HepG2 (cell line): ENCODE measurements at places on chromosomes 6 and 20. TPM values are rescaled to one million over a fixed set of nuclear protein-coding genes. Genes with fewer than 3 reads are reported as not detected.
A peak's percentile ranks its signal among the peaks of the same experiment; 100 is the strongest.

MATN4 gene
- total RNA-seq: not detected in 2 replicates

MRAP2 gene
- total RNA-seq: 3.5 and 3.8 TPM in 2 replicates

FLOT1 gene
- 77.8 and 82.3 TPM in 2 replicates for total RNA-seq

SYNDIG1 gene
- not detected in 2 replicates for total RNA-seq

PI3 gene
- total RNA-seq: 0.22 TPM in 1 of 2 replicates, not detected in the other

PAX1 gene
- not detected in 2 replicates for total RNA-seq

GRCh38 chr6:107132330-107132954 lies 17.1 kb upstream of the BEND3 start:
- H3K27me3 ChIP-seq: no peaks in the 10 kb centered on the region
- no peak overlapping the region for H3K4me3 ChIP-seq
- H3K27ac ChIP-seq: no peak overlapping the region
- H3K4me1 ChIP-seq: peaks cover 42% of the 10 kb centered on the region
- DNase-seq: peak; percentile 46

- H3K36me3 ChIP-seq: no peaks in the 10 kb centered on the region
- H3K27ac ChIP-seq: no peak overlapping the region
- no peaks in the 10 kb centered on the region for H3K27me3 ChIP-seq
Observed at GRCh38 chr20:37630166-37630565, 63.7 kb upstream of the CTNNBL1 start.

- H3K4me1 ChIP-seq: peaks cover 31% of the 10 kb centered on the region
- H3K27me3 ChIP-seq: peaks cover 11% of the 10 kb centered on the region
- no peak overlapping the region for H3K27ac ChIP-seq
Observed at GRCh38 chr6:41470029-41470330, 76.2 kb upstream of the FOXP4 start.

DNA sequence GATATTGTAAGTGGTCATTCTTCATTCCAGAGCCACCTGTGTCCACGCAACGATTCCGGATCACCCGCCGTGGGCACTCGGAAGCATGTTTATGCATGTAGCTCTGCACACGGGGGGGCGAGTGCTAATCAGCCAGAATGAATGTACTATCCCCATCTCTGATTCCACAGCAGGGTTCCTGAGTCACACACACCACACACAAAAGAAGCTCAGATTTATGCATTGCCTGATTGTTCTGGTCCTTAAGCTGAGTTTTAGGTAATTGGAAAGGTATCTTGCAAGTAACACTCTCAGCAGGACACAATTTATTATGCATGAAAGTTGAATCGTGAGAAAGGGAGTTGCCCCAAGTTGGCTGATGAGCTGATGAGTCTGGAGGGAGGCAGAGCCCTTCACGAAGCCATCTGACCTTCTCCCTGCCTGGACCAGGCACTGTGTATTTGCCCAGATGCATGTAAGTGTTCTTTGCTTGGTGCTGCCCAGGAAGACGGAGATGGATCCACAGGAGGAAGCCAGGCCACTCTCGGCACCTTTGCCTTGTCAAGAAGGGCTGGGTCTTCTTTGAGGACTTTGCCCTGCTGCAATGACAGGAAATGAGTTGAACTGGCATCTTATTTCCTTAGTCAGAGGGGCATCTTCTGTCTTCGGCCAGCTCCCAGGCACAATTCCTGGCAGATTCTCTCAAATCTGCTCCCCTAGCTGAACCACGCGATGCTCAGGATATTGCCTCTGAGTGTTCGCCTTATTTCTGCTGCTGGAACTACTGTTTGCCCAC lies 141.1 kb downstream of the SYNDIG1 start:
- H3K27me3 ChIP-seq: peaks cover 17% of the 10 kb centered on the region; the same call in 2 of the 3 replicates
- no peaks in the 10 kb centered on the region for H3K4me1 ChIP-seq
- no peaks in the 10 kb centered on the region for H3K36me3 ChIP-seq
- no peak overlapping the region for H3K4me3 ChIP-seq

DNA sequence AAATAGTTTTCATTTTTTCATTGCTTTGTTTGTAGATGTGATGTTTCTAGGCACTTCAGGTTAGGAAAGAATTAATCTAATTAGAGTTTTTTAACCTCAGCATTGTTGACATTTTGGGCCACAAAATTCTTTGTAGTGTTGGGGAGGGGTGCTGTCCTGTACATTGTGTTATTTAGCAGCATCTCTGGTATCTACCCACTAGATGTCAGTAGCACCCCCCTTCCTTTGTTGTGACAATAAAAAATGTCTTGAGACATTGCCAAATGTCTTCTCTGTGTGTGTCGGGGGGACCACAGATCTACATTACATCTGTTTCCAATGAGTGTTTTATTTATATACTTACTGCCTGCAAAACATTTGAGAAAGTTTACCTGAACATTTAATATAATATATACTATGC lies 45.6 kb downstream of the EYA4 start:
- no peaks in the 10 kb centered on the region for H3K4me1 ChIP-seq
- no peak overlapping the region for H3K4me3 ChIP-seq
- no peaks in the 10 kb centered on the region for H3K27me3 ChIP-seq
- no peak overlapping the region for H3K27ac ChIP-seq
- H3K36me3 ChIP-seq: no peaks in the 10 kb centered on the region
- DNase-seq: no peak

DNA sequence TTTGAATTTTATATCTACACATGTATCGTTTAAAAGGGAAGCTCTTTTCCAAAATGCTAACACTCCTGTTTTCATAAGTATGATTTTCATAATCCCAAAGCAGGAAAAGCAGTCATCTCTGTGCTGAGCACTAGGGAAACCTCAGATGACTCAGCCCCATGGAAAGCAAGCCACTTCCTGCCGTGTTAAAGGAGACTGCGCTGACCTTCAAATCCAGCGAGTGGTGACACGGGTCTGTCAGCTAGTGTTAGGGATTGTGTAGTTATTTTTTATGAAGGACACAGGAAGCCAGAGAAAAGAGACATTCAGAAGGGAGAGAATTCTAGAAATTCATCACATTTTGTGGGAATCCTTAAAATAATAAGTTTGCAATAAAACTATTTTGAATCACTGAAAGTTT lies 57.0 kb upstream of the CD93 start:
- peaks cover 29% of the 10 kb centered on the region for H3K4me1 ChIP-seq
- peak; percentile 71 for DNase-seq
- no peak overlapping the region for H3K27ac ChIP-seq
- no peaks in the 10 kb centered on the region for H3K36me3 ChIP-seq
- H3K27me3 ChIP-seq: 0 out of 3 replicates have a peak, but pooled peaks cover 10% of the 10 kb centered on the region

GRCh38 chr6:1611572-1612298 lies 2.0 kb downstream of the FOXC1 start:
- H3K4me3 ChIP-seq: peak overlapping the region; percentile 67
- H3K27me3 ChIP-seq: peaks cover 16% of the 10 kb centered on the region
- DNase-seq: peak; percentile 35
- H3K27ac ChIP-seq: no peak overlapping the region

GRCh38 chr6:150876598-150876997 lies 11.1 kb downstream of the MTHFD1L start:
- no peak overlapping the region for H3K27ac ChIP-seq
- H3K27me3 ChIP-seq: no peaks in the 10 kb centered on the region
- peaks cover 67% of the 10 kb centered on the region for H3K4me1 ChIP-seq
- no peak for DNase-seq
- no peak overlapping the region for H3K4me3 ChIP-seq

DNA sequence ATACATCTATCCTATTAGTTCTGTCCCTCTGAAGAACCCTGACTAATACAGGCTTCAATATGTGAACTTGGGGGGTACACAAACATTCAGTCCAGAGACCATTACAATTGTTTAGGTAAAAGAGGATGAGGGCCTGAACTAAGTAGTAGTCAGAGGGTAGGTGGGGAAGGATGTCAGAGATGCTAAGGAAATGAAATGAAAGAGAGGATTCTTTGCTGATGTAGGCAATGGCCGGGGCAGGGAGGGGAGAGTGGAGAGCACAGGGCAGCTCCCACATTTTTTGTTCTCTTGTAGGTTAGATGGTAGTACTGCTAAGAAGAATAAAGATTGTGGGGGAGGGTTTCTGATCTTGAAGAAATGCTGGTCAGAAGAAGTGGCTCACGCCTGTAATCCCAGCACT lies 60.8 kb downstream of the SOX4 start:
- DNase-seq: no peak
- no peaks in the 10 kb centered on the region for H3K27me3 ChIP-seq
